Mesenteric fat pad (tissue), 1 donor: ENCODE measurements at places on chromosomes 7 and 10. TPM values are rescaled to one million over a fixed set of nuclear protein-coding genes. Genes with fewer than 3 reads are reported as not detected.

The CYP2C19 gene
- 0.19 TPM for total RNA-seq

The AKR1B15 gene
- total RNA-seq = 2.3 TPM

The PIK3CG gene
- 7.9 TPM for total RNA-seq

The GBX1 gene
- not detected for total RNA-seq

The PON3 gene
- 2.7 TPM for total RNA-seq

The HABP2 gene
- total RNA-seq = not detected

The BHLHA15 gene
- total RNA-seq = 0.67 TPM

The PRSS37 gene
- total RNA-seq = not detected

The C10orf95 gene
- total RNA-seq = 0.22 TPM
